ENCODE measurements at places on chromosomes 4 and X. TPM values are rescaled to one million over a fixed set of nuclear protein-coding genes. Genes with fewer than 3 reads are reported as not detected.

The GYPA gene
- not detected for total RNA-seq

The TRIM61 gene
- total RNA-seq, result 4.6 TPM

The TMEM165 gene
- 134 TPM for total RNA-seq

The CENPU gene
- total RNA-seq, result 44.8 TPM

The NR0B1 gene
- not detected for total RNA-seq

The HTRA3 gene
- total RNA-seq, result not detected

The SMIM10 gene
- total RNA-seq, result 2.5 TPM

The CLCN3 gene
- 21.8 TPM for total RNA-seq

The SNX25 gene
- total RNA-seq, result 30.6 TPM

The STBD1 gene
- total RNA-seq, result 3.9 TPM

The PROM1 gene
- 0.24 TPM for total RNA-seq

The ATOH1 gene
- not detected for total RNA-seq

The MAGEA2 gene
- total RNA-seq, result not detected

The PABPC1L2B gene
- not detected for total RNA-seq

The GYPE gene
- 0.50 TPM for total RNA-seq

The GPM6B gene
- total RNA-seq, result not detected

The CT47B1 gene
- total RNA-seq, result not detected

The MAP7D2 gene
- 0.17 TPM for total RNA-seq

The SCRG1 gene
- total RNA-seq, result not detected

The LARP7 gene
- total RNA-seq, result 44.7 TPM

The USP26 gene
- not detected for total RNA-seq

The NPNT gene
- total RNA-seq, result not detected

The ZNF141 gene
- total RNA-seq, result 37.6 TPM

The FABP2 gene
- not detected for total RNA-seq

The CT45A9 gene
- total RNA-seq, result not detected

The ASIC5 gene
- not detected for total RNA-seq

The GCNA gene
- 6.1 TPM for total RNA-seq

The SLC34A2 gene
- total RNA-seq, result not detected

The HS3ST1 gene
- not detected for total RNA-seq

The SPRY1 gene
- total RNA-seq, result 1.7 TPM

The SLC10A4 gene
- total RNA-seq, result 0.39 TPM

The KLHL13 gene
- total RNA-seq, result 1.0 TPM

The HPSE gene
- 13.9 TPM for total RNA-seq

The DCAF8L2 gene
- total RNA-seq, result not detected

The HTT gene
- 116 TPM for total RNA-seq

The TSPAN6 gene
- total RNA-seq, result not detected

The TRPC5OS gene
- total RNA-seq, result not detected

The TREX2 gene
- total RNA-seq, result 1.4 TPM

The CXCL9 gene
- 8.6 TPM for total RNA-seq

The TRIM2 gene
- not detected for total RNA-seq

The ADD1 gene
- 259 TPM for total RNA-seq

The ZNF732 gene
- not detected for total RNA-seq

The PFKFB1 gene
- 0.81 TPM for total RNA-seq
